ENCODE measurements at places on chromosomes 2 and 18.

GRCh38 chr2:75243219-75243618, 43.9 kb upstream of the TACR1 start:
- no peak for DNase-seq

- DNase-seq = no peak
These were observed 109.1 kb upstream of the CTDP1 start for GRCh38 chr18:79570266-79571201.

- peak; percentile 59 for DNase-seq
These were observed 559 bp downstream of the HOXD1 start for GRCh38 chr2:176188774-176189680.

DNA sequence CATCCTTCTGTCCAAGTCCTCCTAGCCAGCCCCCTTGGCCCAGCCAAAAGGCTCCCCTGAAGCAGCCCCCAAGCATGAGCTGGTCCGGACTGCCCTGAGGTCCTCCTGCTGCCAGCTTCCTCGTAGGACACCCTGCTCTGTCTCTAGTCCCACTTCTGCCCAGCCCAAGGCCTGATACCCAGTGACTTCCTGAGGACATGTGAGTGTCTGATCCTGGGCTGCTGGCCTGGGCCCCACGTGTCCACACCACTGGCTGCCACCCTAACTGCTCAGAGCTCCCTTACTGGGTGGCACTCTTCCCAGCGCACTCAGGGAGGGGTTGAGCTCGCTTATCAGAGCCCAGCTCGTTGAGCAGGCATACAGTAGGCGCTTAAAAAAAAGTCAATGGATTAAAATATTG, 34.4 kb upstream of the PDIA6 start:
- no peak for DNase-seq

DNA sequence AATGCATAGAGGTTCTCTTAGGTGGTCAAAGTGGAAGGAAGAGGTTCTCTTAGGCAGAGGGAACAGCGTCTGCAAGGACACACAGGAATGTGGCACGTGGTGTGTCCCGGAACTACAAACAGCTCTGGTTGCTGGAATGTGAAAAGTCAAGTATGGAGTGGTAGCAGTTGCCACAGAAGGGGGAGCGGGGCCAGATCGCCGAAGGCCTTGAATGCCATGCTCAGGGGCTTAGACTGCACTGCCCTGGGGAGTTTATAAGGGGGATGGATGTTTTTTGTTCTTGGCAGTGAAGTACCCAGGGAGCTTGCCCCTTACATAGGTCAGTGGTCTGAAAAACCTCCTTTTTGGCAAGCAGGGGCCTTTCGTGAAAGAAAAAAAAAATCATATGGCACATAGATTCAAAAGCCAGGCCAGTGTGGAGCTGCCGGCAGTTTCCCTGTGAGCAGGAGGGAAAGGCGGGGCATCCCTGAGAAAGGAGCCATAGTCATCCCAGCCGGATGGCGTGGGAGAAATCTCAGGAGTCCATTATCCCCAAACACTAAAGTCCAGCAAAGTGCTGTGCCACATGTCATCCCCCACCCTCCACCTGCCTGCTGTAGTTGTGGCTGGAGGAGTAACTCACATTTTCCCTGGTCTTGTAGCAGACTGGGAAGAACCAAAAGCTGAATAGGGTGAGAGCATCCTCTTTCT, 45.4 kb downstream of the GORASP2 start:
- no peak for DNase-seq

DNA sequence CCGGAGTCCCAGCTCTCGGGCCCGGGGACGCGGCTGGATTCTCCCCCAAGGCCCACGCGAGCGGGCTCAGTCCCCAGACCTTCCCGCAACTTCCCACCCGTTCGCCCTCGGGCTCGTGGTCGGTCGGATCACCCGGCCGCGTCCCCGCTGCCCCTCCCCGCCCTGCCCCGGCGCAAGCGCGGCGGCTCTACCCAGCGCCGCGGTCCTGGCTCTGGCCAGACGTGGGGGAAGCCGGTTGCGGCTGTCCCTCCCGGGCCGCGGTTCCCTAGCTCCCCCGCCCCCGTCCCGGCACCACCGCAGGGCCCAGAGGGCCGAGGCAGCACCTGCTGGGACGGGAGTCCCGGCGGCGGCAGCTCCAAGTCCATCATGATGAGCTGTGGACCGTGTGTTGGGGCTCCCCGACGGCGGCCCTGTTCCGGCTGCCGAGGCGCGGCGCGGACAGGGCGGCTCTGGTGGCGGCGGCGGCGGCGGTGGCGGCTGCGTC, 276 bp downstream of the NFE2L2 start:
- DNase-seq = peak; percentile 32

- no peak for DNase-seq
These were observed 26.7 kb downstream of the AGPS start for GRCh38 chr2:177419274-177419673.
